Fibroblast of skin of right biceps (primary cell): ENCODE measurements at places on chromosomes 3 and 15.
A peak's percentile ranks its signal among the peaks of the same experiment; 100 is the strongest.

DNA sequence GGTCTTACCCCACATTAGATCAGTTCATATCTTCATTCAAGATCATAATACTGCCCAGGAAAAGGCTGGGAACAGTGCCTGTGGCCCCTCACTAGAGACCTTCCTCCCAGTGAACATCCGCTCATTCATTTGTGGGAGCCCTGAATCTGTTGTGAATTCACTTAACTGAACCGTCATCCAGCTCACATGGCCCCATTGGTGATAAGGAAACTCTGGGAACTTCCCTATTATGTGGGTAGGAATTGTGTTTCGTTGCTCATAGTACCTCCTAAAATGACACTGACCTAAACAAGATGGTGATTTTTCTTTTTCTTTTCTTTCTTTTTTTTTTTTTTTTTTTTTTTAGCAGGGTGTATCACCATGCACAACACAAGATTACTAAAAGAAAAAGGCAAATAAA lies 6.8 kb upstream of the MESP2 start:
- DNase-seq, result no peak

GRCh38 chr3:34569437-34569836 lies 771.0 kb downstream of the PDCD6IP start:
- no peak for DNase-seq

GRCh38 chr3:184338511-184338945 lies 1.1 kb downstream of the FAM131A start:
- DNase-seq, result peak; percentile 83

- DNase-seq, result no peak
These were observed 44.3 kb downstream of the ATP2B2 start for GRCh38 chr3:10460951-10461545.

GRCh38 chr3:108171106-108171505 lies 51.1 kb downstream of the IFT57 start:
- DNase-seq, result no peak

GRCh38 chr3:151631946-151632345 lies 101.8 kb upstream of the AADACL2 start:
- DNase-seq, result no peak

DNA sequence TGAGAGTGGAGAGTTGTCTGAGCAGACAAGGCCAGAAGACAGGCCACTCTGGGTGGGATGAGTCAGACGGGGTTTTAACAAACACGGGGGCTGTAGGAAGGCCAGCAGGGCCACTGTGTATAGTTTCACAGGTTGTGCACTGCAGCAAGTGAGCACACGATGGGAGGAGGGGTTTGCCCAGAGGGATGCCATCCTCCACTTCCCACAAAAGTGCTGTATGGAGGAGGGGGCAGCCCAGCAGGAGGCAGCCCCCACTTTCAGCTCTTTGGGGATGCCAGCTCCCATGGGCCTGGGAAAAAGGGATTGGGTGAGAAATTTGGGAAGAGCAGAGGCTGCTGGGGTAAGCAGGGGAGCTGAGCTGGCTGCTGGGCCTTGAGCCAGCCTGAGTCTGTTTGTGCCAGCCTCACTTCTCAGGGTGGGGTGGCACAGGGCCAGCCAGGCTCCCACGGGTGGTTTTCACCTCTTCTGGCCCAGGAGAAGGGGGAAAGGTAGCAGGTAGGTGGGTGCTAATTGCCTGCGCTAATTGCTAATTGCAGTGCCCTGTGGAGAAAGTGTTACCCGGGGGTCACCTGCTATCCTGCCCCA lies 6.7 kb downstream of the ZBTB47 start:
- DNase-seq, result no peak

- no peak for DNase-seq
These were observed 40.0 kb upstream of the MCF2L2 start for GRCh38 chr3:183468424-183468823.

- no peak for DNase-seq
These were observed 11.8 kb upstream of the ARL8B start for GRCh38 chr3:5110337-5110736.

DNA sequence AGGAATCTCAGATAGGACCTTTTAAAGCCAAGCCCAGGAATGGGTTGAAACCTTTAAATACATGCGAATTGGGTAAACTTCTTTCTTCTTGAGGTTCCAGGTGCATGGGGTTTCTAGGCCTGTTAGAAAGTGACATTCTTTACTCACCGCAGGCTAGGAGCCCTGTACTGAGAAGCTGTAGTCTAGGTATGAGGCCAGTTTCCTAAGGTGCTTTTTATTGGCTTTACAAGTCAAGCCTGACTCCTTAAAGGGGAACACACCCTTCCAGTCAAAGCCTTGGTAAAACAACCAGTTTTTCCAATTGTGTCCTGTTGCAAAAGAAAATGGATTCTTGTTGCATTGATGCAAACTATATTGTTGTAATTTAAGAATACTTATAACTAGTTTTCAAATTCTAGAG lies 76.1 kb upstream of the ATP11B start:
- DNase-seq, result no peak

DNA sequence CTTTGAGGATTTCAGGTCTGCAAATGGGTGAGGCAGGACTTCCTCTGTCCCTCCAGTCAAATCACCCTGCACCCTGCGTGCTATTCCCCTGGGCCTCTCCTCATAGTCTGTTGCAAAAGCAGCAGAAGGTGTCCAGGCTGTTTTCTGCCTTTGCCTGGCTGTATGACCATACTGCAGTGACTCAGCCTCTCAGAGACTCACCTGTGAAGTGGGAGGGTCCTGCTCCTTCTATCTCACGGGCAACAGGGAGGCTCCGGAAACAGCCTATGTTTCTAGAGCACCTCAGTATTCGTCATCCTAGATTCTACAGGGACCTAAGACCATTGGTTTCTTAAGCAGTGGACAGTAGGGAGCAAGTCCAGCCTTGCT lies 216.4 kb downstream of the TLE3 start:
- DNase-seq, result no peak

- no peak for DNase-seq
These were observed 543.7 kb upstream of the ADAMTS9 start for GRCh38 chr3:65231544-65231943.

DNA sequence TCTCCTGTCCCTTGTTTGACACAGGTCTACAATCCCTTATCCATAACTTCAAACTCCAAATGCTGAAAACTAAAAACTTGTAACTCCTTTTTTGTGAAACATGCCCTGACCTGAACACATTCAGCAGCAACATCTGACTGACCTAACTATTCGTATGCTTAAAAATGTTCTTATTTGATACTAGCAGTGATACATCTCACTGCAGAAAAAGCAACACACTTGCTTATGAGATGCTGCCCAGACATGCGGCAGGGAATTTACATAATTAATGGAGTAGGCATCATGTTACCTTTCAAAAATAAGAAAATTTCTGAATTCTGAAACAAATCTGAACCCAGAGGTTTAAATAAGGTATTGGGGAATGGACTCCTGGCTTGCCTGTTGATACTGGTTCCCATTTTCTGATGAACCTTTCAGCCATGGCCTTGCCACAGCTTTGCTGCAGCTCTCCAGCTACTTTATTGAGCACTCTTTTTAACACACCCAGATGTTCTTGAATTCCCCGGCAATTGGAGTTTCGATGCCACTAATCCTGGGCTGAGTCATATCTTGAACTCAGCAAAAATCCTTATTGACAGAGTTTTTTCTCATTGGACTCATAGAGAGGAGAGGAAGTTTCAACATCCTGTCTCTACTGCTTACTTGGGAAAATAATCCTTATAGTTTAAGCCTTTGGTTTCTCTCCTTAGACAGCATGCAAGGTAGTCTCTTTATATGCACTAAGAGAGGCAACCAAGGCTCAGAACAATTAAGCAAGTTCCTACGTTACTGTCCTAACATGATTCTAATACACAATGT lies 296.6 kb upstream of the LMCD1 start:
- DNase-seq, result peak; percentile 87
